ENCODE measurements at places on chromosomes 11 and 22.

DNA sequence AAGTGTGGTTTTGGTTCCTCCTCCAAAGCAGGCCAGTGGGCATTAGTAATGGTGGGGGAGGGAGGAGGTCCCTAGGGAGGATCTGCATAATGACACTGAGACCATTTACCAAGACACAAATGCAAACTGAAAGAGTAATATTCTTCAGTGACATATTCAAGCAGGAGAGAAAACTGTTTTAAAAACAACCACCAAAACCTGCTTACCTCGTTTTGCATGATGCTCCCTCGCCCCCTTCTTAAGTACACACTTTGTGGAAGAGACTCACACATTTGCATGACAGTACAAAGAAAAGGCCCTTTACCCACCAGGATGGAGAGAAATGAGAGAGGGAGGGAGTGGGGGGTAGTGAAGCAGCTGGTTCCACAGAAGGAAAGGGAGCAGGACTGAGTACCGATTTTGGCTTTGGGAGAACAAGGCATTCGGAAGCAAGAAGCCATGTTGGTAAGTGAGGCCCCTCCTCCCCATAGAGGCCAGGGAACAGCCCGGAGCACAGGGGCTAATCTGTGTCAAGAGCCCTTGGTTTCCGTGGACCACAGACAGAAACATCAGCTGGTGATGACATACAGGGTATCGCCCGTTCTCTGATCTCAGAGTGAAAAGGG, 13.0 kb upstream of the OPCML start:
- DNase-seq: no peak

DNA sequence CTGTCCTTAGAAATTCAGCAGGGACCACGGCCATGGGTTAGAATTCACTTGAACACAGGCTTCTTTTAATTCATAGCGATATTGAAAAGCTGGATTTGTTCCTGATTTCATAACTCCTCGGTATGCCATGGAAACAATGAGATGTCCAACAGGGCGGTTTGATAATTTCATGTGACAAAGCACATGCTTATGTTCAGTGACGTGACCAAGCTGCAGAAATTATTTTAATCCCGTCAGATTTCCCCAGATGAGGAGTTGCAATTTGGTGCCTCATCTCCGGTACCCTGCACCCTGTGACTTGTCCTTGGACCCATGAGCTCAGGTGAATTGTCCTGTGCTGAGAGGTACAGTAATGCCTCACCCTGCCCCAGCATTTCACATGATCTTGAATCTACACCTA, 81.7 kb downstream of the C11orf91 start:
- no peak for DNase-seq

DNA sequence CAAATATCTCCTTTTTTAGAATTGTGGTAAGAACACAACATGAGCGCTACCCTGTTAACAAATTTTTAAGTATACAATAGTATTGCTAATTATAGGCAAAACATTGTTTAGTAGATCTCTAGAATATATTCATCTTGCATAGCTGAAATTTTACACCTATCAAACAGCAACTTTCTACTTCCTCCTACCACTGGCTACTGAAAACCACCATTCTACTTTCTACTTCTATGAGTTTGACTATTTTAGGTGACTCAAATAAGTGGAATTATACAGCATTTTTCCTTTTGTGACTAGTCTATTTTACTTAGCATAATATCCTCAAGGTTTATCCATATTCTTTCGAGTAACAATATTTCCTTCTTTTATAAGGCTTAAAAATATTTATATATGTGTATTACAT, 128.4 kb downstream of the FAM76B start:
- no peak for DNase-seq

DNA sequence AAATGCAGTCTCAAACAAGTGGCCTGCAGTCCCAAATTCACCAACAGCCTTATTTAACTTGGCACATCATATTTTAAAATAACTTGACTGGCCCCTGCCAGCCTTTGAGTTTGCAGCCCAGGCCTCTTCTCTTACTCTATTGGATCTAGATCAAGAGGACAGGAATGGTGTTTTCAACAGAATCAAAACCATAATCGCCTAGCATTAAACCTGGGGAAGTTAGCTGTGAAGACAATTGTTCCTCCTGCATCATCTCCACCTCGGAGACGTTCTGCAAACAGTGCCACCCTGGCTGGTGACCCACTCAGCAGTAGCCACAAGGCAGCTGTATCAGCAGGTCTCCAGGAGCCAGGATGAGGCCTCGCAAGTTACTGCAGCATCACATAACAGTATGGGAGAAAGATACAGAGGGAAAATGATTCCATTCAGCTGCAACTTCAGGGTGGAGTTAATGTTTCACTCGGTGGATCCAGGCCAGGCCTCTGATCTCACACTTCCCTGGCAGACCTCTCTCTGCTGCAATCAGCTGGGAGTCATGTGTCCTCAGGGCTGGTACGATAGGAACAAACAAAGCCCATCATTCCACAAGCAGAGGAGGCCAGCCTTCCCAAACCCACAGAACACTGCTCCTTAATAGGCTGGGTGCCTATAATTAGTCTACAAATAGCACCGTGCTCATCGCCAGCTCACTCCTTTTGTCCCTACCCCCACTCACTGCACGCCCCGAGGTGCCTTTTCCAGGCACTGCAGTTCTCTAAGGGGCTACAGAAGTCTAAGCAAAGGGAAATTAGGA, 18.6 kb upstream of the SCN2B start:
- no peak for DNase-seq

DNA sequence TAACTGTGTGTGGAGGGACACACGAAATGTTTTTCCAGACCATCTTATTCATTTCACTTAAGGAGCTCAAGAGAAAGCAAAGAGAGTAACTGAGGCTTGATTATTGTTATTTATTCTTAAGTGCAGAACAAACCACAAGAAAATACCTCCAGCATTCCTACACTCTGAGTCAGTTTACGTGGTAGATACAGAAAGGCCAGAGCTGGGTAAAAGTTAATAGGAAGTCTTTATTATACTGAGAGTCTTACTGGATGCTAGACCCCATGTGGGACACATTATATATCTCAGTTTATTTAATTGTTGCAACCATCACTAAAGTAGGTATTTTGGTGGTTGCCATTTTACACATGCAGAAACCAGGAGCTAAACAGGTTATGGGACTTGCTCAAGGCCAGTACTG, 261.4 kb upstream of the POU2AF2 start:
- DNase-seq: no peak

All from nephron progenitor cell (in vitro differentiated cells).